T47D (cell line): ENCODE measurements at places on chromosomes 1 and 21.

DNA sequence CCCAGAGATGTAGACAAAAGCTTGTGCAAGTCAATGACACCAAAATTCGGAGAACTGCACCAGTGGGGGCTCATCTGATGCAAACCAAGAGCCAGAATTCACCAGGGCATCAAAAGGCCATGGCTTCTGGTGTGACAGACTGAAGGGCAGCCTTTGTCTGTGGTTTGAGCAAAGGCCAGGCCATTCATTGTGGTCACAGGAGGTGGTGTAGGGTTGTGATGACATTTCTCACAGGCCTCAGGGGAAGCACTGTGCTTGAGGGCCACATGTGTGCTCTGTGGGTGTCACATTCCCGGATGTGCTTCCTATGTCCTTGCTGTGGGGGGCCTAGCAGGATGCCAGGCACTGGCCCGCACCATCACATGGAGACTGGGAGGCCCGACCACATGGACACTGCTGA lies 22.5 kb upstream of the KCNE1 start:
- DNase-seq: peak; percentile 68

DNA sequence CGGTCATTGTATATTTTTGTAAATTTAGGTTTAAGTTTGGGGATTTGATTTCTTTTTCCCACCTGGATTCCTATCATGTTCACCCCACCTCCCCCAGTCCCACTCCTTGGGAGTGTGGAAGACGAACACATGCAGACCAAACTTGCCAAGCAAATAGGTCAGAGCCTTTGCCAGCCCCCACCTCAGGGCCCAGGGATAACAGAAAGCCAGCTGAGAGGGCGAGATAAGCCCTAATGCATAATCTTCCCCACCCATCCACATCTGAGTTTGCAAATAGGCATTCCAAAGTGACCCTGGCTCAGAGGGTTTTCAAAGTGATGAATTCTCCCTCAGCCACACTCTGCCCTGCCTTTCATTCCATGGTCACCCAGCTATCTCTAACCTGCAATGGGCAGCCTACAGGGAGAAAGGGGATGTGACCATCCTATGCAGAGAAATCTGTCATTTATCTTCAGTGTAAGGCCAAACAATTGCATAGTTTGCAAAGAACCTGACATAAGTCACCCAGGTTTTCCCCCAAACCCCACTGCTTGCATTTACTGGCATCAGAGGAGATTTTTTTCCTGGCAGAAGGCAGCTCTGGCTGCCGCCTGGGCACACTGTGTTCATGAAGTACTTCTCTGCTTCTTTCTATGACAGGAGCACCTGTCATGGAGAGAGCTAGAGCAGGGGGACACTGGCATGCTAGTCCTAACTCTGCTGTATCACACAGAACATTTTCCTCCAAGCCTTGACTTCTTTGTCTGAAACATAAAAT lies 69.0 kb upstream of the NFIA start:
- DNase-seq: no peak

GRCh38 chr1:228368801-228369607 lies 37.6 kb downstream of the TRIM11 start:
- DNase-seq: no peak

DNA sequence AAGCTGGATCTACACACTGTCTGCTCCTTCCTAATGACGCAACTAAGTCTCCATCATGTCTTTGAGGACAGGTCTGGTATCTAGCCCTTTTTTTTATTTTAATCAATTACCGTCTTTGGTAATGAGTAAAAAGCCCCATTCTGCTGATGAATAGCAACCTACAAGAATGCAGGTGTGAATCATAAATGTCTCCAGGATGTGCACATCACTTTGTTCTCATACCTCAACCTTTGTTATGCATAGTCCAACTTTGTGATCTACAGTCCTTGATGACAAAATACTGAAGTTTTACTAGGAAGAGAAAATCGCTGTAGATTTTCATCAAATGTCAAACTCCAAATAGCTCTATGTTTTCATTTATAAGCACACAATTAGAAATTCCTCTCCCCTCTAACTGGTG lies 39.3 kb downstream of the PLPPR5 start:
- no peak for DNase-seq

- no peak for DNase-seq
Measured at GRCh38 chr1:205028924-205029323, 14.1 kb upstream of the CNTN2 start.

DNA sequence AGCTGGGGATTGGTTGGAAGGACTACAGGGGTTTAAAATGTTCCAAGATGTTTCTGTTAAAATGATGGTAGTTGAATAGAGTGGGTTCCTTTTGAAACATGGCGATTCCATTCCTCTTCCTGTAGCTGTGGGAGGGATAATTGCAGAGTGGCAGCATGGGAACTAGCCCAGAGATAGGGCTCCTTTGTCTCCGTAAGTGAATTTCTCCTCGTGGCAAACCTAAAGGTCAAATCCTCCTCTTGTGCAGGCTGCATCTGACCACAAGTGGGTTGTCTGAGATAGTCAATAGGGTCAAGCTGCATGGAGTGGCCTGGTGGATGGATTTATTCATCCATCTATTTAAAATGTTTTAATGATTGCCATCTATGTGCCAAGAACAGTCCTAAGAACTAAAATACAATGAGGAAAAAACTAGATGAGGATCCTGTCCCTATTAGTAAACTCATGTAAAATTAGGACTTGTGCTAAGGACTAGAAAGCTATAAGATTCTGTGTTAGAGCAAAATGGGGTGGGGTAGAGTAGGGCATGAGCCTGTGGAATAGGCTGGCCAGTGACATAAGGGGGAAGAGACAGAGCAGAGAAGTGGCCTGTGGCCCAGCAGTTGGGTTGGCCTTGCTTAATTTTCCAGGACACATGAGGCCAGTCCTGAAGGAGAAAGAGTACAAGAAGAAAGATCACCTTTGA lies 89.1 kb upstream of the IVNS1ABP start:
- no peak for DNase-seq

- no peak for DNase-seq
Measured at GRCh38 chr21:31480228-31480627, 136.2 kb upstream of the TIAM1 start.

DNA sequence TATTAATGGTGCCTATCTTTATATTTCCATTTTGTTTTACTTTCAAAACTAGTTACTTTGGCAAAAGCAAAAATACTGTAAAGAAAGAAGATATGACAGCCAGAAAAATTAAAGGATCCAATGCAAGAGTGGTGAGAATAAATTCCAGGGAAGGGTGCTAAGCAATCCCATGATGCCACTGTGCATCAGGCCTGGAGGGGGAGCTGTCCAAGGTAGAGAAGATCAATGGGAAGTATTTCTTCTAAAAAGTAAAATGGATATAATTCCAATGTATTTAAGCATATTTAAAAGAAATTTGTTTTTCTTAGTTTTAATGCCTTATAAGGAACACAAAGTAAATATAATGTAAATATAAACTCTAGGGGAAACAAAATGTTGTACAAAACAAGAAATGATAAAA lies 1382.2 kb upstream of the B3GALT2 start:
- peak; percentile 42 for DNase-seq

DNA sequence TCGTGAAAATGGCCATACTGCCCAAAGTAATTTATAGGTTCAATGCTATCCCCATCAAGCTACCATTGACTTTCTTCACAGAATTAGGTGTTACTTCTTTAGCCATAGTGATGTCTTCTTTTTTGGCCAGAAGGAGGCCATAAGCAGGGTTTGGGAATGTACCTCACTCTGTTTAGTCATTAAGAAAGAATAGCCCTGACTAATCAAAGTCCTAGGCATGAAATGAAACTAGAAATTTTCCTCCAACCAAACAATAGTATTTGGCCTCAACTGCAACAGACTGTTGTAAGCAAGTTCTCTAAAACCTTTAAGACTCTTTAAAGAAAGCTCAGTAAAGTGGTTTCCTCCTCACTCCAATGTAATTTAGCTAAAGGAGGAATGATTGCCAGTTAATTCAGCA lies 163.9 kb downstream of the AKT3 start:
- DNase-seq: no peak

- no peak for DNase-seq
Measured at GRCh38 chr1:42142894-42143675, 10.1 kb upstream of the GUCA2B start.

- DNase-seq: no peak
Measured at GRCh38 chr1:213858581-213858980, 129.2 kb upstream of the PROX1 start.

DNA sequence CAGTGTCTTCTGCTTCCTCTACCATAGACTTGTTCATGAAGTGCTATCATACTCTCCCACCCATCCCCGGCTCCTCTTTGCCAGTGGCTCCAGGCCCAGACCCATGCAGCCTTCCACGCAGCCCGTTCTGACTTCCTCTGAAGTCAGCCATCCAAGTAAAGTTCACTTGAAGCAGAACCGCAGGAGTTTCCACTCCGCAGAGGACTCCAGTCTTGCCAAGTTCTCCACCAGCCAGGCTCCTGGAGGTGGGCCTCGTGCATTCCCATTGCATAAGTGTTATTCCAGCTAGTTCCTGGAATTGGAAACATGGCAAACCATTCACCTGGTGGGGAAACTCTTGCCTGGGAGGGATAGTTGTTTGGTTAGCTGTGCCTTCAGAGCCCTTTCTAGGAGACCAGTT lies 185.1 kb downstream of the PLPP3 start:
- DNase-seq: no peak

DNA sequence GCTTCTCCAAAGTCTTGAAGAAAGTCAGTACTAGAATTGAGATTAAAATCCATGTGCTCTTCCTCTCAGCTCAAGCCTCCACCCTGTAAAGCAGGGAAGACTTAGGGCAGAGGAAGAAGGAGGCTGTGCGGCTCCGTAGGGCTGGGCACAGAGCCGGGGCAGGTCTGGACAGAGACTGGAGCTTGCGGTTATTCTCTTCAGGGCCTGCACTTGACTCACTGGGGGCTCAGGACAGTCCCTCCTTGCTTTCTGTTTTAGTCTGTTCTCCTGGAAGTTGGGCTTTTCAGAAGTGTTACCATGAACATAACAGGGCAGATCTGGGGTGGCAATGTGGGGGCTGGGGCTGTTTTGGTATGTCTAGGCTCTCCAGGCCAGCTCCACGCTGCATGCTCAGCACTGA lies 21.6 kb upstream of the TRABD2B start:
- no peak for DNase-seq

- DNase-seq: peak; percentile 51
Measured at GRCh38 chr1:153356392-153357075, 1.1 kb upstream of the S100A9 start.

DNA sequence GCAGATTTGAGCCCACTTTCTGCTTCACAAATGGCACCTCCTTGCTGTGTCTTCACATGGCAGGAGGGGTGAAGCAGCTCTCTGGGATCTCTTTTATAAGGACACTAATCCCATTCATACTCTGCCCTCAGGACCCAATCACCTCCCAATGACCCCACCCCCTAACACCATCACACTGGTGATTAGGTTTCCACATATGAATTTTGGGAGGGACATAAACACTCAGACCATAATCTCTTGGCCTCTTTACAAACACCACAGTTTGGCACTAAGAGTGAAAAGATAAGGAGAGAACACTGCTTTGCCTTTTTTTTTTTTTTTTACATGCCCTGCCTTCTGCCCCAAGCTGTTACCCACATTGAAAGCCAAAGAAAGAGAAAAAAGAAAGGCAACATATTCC lies 166.2 kb upstream of the NFIA start:
- no peak for DNase-seq

DNA sequence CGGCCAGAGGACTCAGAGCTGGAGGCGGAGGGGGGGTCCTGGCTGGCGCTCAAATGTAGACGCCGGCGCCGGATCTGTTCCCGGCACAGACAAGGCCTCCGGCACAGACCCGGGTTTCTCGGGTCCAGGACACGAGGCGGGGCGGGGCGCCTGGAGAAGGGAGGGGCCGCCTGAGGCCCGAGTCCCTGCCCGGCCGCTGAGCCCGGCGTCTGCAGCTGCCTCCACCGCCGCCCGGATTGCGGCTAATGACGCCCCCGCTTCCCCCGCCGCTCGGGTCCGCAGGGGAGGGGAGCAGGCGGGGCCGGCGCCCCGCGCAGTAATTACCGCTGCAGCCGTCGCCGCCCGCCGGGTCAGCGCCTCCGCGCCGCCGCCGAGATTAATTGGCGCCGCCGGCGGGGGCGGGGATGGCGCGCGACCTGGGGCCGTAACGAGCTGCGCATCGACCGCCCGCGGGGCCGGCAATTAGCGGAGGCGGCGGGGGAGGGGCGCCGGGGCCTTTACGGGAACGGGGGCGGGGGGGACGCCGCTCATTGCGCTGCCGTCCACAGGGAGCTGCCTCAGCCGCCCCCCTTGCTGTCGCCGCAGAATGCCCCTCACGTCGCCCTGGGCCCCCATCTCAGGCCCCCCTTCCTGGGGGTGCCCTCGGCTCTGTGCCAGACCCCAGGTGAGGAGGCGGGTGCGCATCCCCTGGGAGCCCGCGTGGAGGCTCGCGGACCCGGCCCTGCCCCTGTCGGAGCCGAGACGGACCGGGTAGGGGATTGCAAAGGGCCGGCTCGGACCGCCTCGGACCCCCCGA lies 17.3 kb downstream of the NOC2L start:
- DNase-seq: peak; percentile 77

GRCh38 chr1:168835176-168835575 lies 106.2 kb upstream of the DPT start:
- no peak for DNase-seq

- DNase-seq: no peak
Measured at GRCh38 chr21:38123626-38124025, 133.2 kb upstream of the KCNJ15 start.

DNA sequence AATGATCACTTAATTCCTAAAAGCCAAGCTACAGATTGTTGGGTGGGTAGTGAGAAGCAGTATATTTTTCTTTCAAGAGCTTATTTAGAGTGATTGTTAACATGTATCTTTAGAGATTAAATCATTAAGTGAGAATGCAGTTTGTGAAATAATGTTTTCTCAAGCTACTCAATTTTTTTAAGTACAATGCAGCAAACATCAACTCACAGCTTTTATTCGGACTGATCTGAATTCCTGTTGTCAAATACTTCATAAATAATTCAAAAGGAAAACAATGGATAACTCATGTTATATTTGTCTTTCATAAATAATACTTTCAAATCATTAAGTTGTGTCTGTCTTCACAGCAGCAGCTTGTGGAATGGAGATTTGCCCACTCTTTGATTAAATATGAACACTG lies 271.1 kb upstream of the DEPDC1 start:
- DNase-seq: no peak

DNA sequence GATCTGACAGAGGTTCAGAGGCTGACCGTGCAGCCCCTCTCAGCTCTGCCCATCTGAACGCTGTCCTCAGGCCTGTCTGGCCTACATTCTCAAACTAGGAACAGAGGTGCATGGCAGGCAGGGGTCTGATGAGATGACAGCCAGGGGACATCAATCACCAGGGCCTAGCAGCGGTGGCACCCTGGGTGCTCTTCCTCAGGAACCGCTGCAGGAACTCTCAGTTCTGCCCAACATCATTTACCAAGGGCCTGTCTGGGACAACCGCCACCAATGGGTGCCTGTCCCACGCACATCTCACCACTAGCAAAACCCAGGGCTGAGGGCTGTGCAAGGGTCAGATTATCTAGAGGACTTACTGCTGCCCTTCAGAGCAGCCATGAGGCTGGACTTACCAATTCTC lies 245.7 kb downstream of the TOMM20 start:
- no peak for DNase-seq
